ENCODE measurements at places on chromosomes 3 and 15. TPM values are rescaled to one million over a fixed set of nuclear protein-coding genes. Genes with fewer than 3 reads are reported as not detected.

DNA sequence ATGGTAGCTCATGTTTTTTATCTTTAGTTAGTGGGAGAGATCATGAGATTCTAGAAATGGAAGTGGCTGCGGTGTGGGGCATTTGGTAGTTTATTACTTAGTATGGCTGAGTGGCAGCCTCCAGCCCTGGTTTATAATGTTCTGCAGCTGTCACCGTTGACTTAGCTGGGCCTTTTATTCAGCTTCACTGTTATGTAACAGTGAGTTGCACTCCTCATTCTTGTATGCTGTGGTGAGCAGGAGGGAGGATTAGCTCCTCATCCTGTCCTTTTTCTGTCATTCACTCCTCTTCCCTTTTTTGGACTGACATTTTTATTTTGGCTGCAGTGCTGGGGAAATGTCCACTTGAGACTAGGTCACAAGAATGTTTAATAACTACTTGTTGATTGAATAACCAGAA is 29.5 kb downstream of the RAD54L2 start:
- DNase-seq, result no peak

DNA sequence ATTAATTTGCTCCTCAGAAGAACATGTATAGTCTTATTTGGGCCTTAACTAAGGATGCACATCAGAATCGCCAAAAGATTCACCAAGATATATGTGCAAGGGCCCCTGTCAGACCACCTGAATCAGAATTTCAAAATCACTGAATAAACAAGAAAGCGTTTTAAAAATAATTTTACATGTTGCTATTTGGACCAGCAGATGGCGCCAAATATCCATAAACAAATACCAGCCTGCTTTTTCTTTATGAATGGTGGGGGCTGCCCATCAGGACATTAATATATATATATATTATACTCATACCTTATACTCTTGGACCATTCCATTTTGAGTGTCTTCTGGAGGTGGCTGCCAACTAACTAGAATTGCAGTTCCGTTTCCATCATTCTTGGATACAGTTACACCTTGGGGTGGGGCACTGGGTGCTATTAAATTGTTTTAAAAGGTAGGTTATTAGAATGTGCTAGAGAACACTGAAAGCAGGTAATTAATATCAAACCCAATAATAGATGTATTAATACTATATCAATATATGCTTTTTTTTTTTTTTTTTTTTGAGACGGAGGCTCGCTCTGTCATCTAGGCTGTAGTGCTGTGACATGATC is 1108.3 kb downstream of the ROBO1 start:
- DNase-seq, result peak; percentile 23

DNA sequence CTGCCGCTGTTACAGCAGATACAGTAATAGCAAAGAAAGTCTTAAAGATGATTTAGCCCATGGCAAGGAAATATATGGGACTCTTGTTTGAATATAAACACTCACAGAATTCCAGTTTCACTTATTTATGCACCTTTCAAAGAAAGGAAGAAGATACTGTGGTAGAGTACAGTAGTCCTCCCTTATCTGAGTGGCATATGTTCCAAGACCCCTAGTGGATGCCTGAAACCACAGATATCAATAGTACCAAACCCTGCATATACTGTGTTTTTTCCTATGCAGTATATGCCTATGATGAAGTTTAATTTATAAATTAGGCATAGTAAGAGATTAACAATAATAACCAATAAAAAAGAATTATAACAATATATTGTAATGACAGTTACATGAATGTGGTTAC is 8.2 kb downstream of the MAP2K1 start:
- DNase-seq, result no peak

- DNase-seq, result no peak
Observed at GRCh38 chr3:98877132-98877531, 24.4 kb downstream of the DCBLD2 start.

AADAC gene
- total RNA-seq, result not detected

GRCh38 chr15:70355275-70355795 is 257.6 kb upstream of the TLE3 start:
- no peak for DNase-seq

- peak; percentile 78 for DNase-seq
Observed at GRCh38 chr3:130480736-130481135, 36.2 kb upstream of the COL6A6 start.

- peak; percentile 98 for DNase-seq
Observed at GRCh38 chr15:76190751-76191538, 120.3 kb downstream of the ETFA start.

HEXA gene
- total RNA-seq, result 122 TPM

DNA sequence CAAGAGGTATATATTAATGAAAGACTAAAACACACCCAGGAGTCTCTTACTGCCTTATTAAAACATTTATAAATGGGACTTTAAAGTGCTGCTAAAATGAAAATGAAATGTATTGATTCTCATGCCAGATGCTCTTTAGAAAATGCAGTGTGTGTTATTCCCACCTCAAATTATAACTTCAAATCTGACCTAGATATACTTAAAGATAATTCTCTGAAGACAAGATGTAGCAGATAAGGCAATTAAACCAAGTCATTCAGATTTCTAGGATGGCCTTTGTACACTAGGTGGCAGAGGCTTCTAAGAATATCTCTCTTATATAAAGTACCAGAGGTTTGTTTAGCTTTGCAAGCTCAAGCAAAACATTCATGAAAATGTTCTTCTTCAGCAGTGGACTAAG is 26.9 kb upstream of the GOLGA8B start:
- no peak for DNase-seq

- no peak for DNase-seq
Observed at GRCh38 chr3:45234250-45234649, 8.2 kb upstream of the TMEM158 start.

TMCO5A gene
- total RNA-seq, result not detected

CASR gene
- not detected for total RNA-seq

- DNase-seq, result peak; percentile 97
Observed at GRCh38 chr15:43225201-43225949, 4.6 kb upstream of the EPB42 start.

DNA sequence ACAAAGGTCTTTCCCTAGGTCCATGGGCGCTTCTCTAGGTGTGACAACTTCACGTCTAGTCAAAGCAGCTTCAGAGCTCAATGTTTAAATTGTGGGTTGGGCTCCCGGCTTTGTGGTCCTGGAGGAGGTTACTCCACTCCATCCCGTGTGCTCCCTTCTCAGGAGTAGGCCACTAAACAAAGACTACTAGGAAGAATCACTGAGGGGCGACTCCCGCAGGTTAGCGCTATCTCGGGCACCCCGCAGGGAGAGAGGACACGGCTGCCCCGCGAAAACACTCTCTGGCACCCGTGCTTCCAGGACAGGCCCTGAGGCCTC is 500 bp downstream of the PARP6 start:
- peak; percentile 77 for DNase-seq

GRCh38 chr15:89677381-89677780 is 1.8 kb downstream of the PLIN1 start:
- DNase-seq, result peak; percentile 21

GRCh38 chr15:33454346-33454745 is 143.6 kb downstream of the RYR3 start:
- DNase-seq, result no peak

DNA sequence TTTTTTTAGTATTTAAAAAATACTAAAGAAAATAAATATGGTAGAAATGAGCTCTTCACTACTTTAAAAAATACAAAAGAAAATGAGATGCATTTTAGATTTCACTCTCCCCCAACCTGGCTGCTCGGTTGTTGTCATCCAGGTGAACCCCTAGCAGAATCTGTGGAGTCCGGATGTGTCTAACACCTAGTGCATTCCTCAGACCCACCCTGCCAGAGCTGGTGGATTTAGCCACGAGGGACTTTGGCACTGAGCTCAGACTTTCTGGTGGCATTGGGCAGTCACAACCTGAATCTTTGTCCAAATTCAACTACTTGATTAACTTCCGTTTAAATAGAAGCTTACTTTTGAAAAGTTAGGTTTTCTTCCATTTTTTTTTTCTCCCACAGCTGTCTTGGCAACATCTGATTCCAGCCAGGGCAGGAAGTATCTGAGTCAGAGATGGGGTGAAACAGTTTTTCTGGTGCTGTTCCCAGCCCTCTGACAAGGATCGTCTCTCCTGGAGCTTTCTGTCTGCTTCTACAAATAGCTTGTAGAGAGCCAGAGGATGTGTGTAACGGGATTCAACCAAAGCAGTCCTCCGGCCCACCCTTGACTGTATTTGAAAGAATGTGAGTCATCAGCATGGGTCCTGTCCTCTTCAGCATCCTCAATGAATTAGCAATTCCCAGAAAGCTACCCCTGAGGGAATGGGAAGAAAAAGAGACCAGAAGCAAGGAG is 301.8 kb upstream of the MCTP2 start:
- DNase-seq, result peak; percentile 62

CLSTN2 gene
- total RNA-seq, result under 0.01 TPM

GRCh38 chr3:139533781-139534454 is 5.6 kb downstream of the RBP1 start:
- DNase-seq, result peak; percentile 68

TMEM207 gene
- total RNA-seq, result not detected

DNA sequence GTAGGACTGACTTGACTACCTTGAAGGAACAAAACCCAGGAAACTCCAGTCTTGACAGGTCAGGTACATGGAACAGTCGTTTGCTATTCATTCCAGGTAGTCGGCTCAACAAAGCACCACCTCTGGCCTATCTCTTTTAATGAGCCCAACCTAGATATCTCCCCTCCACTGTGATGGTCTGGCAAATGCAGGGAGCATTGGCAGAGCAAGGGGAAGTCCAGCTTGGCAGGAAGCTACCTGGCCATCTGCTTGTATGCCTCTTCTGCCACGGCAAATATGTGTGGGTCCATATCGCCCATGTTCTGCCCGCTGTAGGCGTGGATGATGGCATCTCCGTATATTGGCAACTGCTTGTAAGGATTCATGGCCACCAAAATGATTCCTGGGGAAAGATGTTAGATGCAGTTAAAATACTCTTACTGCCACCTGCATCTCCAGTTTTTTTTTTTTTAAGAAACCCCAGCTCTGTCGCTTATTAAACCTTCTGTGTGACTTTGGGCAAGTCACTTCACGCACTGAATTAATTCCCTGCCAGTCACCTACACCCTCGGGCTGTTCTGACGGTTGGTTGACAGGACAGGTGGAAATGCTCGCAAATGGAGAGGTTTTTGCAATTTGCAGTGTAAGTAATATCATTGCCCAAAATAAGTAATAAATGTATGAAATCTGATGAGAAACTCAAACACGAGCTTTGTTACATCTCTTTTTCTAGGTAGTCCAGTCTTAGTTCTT is 16.8 kb downstream of the MYO5C start:
- DNase-seq, result no peak

DNA sequence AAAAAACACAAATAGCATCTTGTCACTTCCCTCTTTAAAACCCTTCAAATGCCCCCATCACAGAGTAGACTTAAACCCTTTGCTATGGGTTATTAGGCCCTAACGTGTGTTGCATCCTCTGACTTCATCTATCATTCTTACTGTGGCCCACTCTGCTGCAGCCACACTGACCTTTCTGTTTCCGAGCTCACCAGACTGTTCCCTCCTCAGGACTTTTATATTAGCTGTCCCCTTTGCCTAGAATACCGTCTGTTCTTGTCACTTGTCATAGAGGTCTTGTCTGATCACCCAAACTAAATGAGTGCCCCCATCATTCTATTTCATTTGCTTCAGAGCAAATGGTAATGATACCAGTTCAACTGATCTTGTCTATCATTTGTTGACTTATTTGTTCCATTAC is 877 bp upstream of the FEM1B start:
- peak; percentile 60 for DNase-seq

DNA sequence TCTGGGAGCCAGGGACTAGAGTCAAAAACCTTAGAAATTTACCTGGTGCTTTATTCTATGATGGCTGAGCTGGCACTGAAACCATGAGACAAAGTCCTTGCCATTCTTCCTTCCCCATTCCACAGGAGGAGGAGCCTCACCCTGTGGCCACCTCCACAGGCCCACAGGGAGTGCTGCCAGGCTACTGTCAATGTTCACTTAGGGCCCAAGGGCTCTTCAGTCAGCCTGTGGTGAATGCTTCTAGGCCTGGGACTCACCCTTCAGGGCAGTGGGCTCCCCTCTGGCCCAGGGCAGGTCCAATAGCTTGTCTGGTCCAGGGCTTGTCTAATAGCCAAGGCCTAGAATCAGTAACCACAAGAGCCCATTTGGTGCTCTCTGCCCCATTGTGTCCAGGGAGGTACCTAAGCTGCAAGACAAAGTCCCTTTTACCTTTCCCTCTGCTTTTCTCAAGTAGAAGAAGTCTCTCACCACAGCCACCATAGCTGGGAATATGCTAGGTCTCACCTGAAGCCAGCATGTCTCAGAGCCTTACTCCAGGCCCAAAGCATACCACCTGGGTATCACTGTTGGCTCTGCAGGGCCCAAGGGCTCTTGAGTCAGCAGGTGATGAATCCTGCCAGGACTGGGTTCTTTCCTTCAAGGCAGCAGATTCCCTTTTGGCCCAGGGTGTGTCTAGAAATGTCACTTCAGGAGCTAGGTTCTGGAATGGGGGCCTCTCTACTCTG is 61.8 kb upstream of the CHRNB4 start:
- DNase-seq, result no peak

DNA sequence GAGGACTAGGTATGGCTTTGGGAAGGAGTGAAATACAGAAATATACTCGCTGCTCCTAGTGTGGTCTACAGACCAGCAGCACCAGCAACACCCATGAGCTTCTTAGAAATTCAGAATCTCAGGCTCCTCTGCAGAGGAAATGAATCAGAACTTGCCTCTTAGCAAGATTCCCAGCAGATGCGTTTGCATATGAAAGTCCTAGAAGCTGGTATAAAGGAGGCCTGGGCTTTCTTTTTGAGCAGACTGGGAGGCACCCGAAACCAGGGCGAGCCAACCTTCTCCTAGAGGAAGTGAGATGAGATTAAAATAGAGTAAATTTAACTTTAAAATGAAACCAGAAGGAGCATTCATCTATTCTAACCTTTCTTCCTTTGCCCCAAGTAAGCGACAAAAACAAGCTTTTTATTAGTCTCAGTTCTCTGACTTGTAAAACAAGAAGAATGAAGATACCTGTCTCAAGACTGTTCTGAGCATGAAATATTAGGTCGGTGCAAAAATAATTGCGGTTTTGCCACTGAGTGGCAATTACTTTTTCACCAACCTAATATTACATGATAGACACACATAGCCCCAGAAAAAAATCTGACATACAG is 140.0 kb downstream of the PDZRN3 start:
- DNase-seq, result peak; percentile 21

BFSP2 gene
- total RNA-seq, result not detected

DNA sequence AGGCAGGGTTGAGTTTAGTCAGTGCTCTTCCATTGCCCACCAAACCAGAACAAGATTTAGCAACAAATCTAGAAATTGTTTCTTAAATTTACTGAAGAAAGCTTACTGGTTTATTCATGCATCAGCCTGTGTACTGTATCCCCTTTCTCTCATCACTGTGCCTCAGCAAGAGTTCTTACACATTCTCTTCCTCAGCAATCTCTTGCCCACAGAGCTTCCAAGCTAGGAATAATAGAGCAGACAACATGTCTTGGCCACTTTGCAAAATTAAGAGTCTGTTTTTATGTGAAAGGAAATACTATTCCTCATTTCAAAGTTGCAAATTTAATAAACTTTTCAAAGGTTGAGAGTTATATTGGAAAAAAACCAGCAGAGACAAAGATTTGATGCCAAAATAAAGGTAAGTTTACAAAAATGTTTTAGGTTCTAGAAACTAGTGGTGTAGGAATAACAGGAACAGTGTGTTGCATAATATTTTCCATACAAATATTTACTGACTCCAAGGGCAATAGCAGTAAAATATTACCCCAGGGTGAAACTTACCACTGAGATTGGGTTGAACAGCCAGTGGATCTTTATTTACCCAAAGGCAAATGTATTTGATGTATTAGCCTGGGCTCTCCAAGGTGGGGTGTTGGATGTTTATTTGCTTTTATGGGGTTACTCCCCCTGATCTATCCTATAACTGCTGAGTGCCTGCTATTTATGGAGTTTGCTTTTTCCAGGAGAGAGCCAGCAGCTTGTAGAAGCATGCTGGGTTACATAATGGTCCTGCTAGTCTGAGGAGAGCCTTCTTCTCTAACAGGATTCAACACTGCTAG is 276.7 kb downstream of the ADAMTSL3 start:
- no peak for DNase-seq
